Activated naive CD8-positive, alpha-beta T cell treated with anti-CD3 and anti-CD28 coated beads, Interleukin-2, amount 50 U/mL, for 24 hours (primary cell): ENCODE measurements at places on chromosomes 12 and 14.

DNA sequence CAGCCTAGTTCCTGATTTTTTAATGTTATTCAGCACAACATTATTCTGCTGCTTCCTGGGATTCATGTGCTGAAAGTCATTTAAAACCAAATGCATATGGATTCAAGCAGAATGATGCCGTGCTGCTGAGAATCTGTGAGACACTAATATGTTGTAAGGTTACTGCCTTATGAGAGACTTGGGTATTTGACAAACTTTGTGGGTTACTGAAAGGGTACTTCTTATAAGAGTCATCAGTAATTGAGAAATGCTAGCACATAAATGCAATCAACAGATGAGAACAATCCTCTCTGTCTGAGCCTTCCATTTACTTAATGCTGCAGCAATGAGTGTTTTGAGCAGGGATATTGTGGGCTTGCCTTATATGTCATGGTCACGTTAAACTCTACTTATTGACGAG lies 175.7 kb downstream of the NPAS3 start:
- DNase-seq: no peak

DNA sequence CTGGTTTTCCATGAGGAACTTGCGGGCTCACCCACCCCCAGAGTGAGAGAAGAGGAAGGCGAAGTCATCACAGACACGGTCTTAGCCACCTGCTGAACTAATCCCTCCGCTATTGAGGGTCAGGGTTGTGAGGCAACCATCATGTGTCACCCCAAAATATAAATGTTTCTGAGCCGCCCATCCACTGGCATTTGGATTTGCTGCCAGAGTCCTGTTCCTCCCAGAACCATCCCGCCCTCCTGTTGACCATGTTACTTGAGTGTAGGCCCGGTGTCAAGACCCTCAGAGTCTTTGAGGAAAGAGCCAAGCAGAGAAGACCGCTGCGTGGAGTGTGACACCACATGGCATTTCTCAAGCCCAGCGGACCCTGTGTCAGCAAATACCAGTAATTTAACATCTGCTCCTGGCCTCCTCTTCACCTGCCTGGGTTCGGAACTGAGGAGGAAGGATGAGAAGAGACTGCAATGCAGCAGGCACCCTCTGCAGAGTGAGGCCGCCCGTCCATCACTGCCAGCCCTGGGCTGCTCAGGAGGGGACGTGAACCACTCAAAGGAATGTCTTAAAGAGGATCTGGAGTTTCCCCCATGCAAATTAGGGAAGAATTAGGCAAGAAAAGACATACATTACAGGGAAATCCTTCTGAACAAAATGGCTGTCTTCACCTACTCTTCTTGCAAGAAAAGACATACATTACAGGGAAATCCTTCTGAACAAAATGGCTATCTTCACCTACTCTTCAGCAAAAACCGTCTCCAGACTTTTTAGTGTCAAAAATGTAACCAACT lies 100.4 kb downstream of the FBXL14 start:
- no peak for DNase-seq

GRCh38 chr12:128627659-128628058 lies 196.1 kb downstream of the SLC15A4 start:
- no peak for DNase-seq

GRCh38 chr12:64756376-64756775 lies 2.8 kb downstream of the GNS start:
- DNase-seq: no peak

GRCh38 chr12:118288174-118288573 lies 84.5 kb downstream of the TAOK3 start:
- DNase-seq: no peak

DNA sequence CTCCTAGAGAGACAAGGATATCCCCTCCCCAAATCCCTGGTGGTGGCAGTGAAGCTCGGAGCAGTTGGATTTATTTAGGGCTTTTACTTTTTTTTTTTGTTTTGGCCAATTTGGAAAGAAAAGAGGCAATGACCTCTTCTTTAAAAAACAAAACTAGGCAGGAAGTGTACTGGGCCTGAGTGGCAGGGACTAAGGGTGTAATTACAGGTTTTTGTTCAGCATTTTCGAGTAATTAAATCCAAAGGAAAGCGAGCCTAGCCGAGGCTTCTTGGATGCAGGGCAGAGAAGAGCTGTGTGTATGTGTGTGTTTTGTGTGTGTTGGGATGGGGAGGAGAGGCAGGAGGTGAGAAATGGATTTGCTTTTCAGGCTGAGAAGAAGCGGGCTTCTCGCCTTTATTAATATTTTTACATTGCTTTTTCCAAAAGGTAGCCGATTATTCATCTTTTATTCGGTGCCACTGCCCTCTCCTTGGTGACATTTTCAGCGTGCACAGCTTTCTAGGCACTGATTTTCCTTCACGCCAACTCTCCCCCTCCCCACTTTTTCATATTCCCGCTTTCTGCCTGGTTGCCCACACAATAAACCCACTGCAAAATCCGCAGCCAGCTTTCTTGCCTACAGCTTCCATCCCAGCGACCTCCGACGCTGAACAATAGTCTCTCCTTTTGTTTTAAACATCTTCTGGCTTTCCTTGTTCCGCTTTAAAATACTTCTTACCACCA lies 8.9 kb upstream of the IRF2BPL start:
- DNase-seq: no peak

- no peak for DNase-seq
These were observed 182.4 kb downstream of the ASCL1 start for GRCh38 chr12:103139876-103140275.

- peak; percentile 42 for DNase-seq
These were observed at the start of gene RNU6-7 for GRCh38 chr14:32201816-32202490. Gene RNU6-7, plus strand, starts transcription at chr14:32202045.

DNA sequence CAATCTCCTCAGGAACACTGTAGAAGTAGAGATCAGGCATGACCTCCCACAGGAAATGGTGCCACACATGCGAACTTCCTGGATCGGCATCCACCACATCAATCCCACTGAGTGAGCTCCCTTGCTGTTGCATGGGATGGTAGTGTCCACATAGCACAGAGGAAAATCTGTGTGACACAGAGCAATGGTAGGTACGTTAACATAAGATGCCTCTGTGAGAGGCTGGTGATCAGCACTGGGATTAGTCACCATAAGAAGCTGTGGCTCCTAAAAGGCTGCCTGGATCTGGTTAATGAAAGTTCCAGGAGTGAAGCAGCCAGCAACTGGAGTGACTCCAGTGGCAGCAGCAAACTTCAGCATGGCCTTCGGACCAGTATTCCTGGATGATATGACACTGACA lies 21.8 kb downstream of the WDHD1 start:
- DNase-seq: no peak

DNA sequence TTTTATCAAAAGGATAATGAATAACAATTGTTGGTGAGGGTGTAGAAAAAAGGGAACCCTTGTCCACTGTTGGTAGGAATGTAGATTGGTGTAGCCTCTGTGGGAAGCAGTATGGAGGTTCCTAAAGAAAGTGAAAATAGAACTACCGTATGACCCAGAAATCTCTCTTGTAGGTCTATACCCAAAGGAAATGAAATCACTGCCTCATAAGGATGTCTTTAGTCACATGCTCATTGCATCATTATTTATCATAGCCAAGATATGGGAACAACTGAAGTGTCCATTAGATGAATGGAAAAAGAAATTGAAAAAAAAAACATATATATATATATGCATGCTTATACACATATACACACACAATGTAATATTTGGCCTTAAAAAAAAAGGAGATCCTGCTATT lies 158.8 kb upstream of the NPAS3 start:
- DNase-seq: no peak

GRCh38 chr14:75715926-75716780 lies 55.1 kb downstream of the TTLL5 start:
- no peak for DNase-seq

GRCh38 chr12:13788626-13789025 lies 192.8 kb downstream of the GRIN2B start:
- DNase-seq: no peak

GRCh38 chr12:109157986-109158385 lies 41.6 kb downstream of the ACACB start:
- no peak for DNase-seq

DNA sequence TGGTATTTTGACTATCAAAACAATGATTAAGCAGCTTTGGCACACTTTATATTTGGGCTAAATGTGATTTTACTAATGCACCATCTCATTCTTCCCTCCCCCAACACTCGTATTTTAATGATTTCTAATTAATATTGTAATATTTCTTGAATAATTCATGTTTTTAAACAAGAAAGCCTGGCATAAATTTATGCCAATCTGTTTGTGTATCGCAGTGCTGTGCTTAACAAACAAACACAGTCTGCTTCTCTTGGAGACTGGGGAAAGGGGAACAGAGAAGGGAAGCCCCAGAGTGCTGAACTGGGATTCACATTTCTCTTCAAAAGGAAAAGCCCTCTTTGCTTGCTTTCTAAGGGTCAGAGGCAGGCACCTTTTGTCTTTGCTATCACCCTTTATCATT lies 496.9 kb upstream of the STXBP6 start:
- no peak for DNase-seq

DNA sequence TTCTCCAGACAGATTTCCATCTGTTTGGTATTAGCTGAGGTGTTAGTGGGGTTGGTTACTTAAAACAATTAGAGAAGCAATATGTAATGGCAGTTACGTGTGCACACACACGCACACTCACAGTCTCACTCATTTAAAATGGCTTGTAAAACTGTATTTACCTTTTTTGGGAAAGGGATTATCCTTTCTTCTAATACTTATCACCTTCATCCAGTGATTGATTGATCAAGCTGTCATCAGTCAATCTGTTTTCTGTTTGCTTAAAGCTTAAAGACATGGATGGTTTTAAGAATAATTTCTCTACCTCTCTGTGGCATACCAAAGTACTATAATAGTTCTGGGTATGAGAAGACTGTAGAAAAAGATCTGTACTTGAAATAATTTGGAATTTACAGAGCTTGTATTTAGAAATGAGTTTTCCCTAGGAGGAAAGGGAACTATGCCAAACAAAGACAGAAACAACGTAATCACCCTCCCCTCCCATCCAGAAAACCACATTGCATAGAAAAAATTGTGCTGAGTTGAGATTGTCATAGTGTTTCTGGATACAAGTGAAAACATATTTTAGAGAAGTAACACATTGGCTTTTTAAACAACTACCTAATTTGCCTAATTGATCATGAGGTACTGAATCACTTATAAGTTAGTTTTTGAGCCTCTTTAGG lies 455.8 kb downstream of the PCNX1 start:
- DNase-seq: no peak
